IMR-90 (cell line): ENCODE measurements at places on chromosomes 1 and 21. TPM values are rescaled to one million over a fixed set of nuclear protein-coding genes. Genes with fewer than 3 reads are reported as not detected.

The ITSN1 gene
- total RNA-seq, result 56.4 and 62.0 TPM in 2 replicates

The RXFP4 gene
- not detected in 2 replicates for total RNA-seq

The B3GALT2 gene
- 4.5 and 5.8 TPM in 2 replicates for total RNA-seq

The AIM2 gene
- not detected in 2 replicates for total RNA-seq

The KRTAP19-3 gene
- not detected in 2 replicates for total RNA-seq

The CR1 gene
- not detected in 2 replicates for total RNA-seq

The ANGPTL3 gene
- not detected in 2 replicates for total RNA-seq

The ATP1A4 gene
- total RNA-seq, result not detected in 2 replicates

The NBPF10 gene
- 1.1 and 1.4 TPM in 2 replicates for total RNA-seq

The PTP4A2 gene
- total RNA-seq, result 328 and 537 TPM in 2 replicates

The FASLG gene
- total RNA-seq, result 0.18 and 0.28 TPM in 2 replicates

The RCSD1 gene
- not detected in 2 replicates for total RNA-seq

The CD5L gene
- not detected in 2 replicates for total RNA-seq

The PRKCZ gene
- total RNA-seq, result 2.0 and 2.8 TPM in 2 replicates

The OR6N1 gene
- not detected in 2 replicates for total RNA-seq

The KCNK2 gene
- total RNA-seq, result 86.9 TPM in 2 replicates

The SPATA46 gene
- total RNA-seq, result not detected in 2 replicates

The CASZ1 gene
- under 0.01 and 0.18 TPM in 2 replicates for total RNA-seq

The CYP4A22 gene
- not detected in 2 replicates for total RNA-seq

The PBX1 gene
- 17.5 and 17.9 TPM in 2 replicates for total RNA-seq

The OPTC gene
- total RNA-seq, result not detected in 2 replicates

The ETV3L gene
- not detected in 2 replicates for total RNA-seq

The LORICRIN gene
- total RNA-seq, result not detected in 2 replicates

The LHX8 gene
- not detected in 2 replicates for total RNA-seq

The GNG12 gene
- 132 and 233 TPM in 2 replicates for total RNA-seq

The CYYR1 gene
- total RNA-seq, result not detected in 2 replicates

The STPG1 gene
- 3.0 and 3.6 TPM in 2 replicates for total RNA-seq

The RIPK4 gene
- total RNA-seq, result under 0.01 TPM in 2 replicates

The DLGAP3 gene
- not detected in 2 replicates for total RNA-seq

The REN gene
- 0.28 and 0.54 TPM in 2 replicates for total RNA-seq

The PEX11B gene
- 15.4 and 19.7 TPM in 2 replicates for total RNA-seq

The TNFSF4 gene
- 19.7 and 23.6 TPM in 2 replicates for total RNA-seq

The RBP7 gene
- total RNA-seq, result not detected in 2 replicates

The LDLRAD1 gene
- total RNA-seq, result not detected in 2 replicates

The CCDC30 gene
- total RNA-seq, result under 0.01 and 0.18 TPM in 2 replicates

The CCDC185 gene
- total RNA-seq, result not detected in 2 replicates
